ENCODE measurements at places on chromosomes 11 and 22.

- DNase-seq = no peak
Measured at GRCh38 chr22:48750282-48750681, 1077.4 kb downstream of the BRD1 start.

DNA sequence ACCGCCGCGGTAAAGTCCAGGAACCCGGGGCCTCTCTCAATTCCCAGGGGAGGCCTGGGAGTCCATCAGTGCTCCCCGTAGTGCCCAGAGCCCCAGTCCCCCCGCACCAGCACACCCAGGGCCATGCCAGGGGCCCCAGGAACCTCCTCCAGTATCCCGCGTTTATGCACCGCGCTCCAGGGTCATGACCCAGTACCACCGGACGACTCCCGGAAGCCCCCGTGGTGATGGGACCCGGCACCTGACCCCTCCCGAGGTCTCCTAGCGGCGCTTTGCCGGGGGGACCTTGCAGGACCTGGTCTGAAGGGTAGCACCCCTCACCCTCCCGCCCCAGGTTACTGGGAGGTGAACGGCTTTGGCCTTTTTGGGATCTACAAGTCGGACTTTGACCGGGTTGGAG, 11.2 kb downstream of the B4GALNT4 start:
- DNase-seq = no peak

- DNase-seq = no peak
Measured at GRCh38 chr22:31302006-31302405, 9.7 kb upstream of the PIK3IP1 start.

GRCh38 chr22:22927888-22928665, 40.5 kb downstream of the IGLL5 start:
- no peak for DNase-seq

- no peak for DNase-seq
Measured at GRCh38 chr22:23376256-23376655, 195.9 kb downstream of the BCR start.

- DNase-seq = no peak
Measured at GRCh38 chr11:90332415-90332814, 109.6 kb upstream of the CHORDC1 start.

- no peak for DNase-seq
Measured at GRCh38 chr11:91170711-91171110, 947.9 kb upstream of the CHORDC1 start.

DNA sequence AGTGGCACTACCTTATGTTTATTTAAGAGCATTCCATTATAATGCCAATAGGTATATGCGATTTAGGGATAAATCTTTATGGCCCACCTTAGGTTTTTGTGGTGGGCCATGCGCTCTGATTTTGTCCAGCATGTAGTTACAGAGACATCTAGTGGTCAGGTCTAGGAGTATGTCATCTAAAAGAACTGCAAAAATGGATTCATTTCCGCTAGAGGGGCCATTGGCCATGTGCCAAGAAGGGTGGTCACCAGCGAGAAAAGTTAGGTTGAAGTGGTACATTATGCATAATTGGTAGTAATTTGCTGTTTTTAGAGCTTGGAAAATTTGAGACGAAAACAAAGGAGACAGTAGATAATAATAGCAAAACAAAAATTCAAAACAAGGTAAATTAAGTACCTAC, 27.7 kb downstream of the LRRC4C start:
- DNase-seq = no peak

DNA sequence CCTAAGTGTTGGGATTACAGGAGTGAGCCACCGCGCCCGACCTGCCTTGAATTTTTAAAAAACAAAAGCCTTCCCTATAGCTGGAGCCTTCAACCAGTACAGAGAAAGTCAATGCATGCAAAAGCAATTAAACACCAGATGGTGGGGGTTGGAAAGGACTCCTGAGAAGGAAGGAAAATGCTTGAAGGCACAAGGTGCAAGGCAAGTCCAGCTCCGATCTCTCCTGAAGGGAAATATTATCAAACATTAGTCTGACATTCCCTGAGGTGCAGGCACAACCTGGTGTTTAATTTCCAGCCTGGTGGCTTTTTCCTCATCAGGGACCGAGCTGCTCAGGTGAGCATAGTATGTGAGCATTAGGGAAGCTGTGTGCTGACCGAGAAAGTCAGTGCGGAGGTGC, 12.9 kb upstream of the RAPSN start:
- no peak for DNase-seq

DNA sequence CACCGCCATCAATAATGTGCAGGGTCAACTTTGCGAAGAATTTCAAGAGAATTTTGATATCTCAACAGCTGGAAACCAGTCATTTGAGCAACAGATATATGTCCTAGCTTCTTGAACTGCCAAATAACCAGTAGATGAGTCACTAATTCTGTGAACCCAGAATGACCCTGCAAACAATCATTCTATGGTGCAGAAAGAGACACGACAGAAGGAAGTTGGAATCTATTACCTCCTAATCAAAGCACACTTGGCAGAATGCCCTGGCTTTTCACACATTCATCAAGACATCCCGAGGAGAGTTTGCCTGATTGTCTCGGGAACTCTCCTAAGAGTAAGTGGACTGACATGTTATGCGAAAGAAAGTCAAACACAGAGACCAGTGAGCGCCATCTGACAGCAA, 621.1 kb downstream of the OPCML start:
- DNase-seq = no peak

DNA sequence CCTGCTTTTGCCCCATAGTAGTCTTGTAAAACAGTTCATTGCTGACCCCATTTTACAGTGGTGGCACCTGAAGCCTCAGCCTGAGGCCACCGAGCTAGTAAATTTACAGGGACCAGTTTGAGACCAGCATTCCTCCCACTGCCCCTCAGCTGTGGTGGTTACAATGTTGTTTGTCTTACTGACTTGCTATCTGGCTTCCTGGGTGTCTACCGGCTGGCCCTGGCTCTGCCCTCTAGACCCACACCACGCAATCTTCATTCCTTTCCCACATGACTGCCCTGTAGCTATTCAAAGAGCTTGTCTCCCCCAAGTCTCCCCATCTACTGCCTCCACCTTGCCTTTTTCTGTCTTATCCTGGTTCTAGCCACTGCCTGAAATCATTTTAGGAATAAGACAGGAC, 20.8 kb downstream of the PIK3IP1 start:
- DNase-seq = no peak

- DNase-seq = no peak
Measured at GRCh38 chr22:35486116-35486631, 54.5 kb upstream of the RASD2 start.

GRCh38 chr11:4180441-4181183, 86.0 kb downstream of the RRM1 start:
- DNase-seq = no peak

GRCh38 chr22:20224917-20225692, 43.0 kb downstream of the RTN4R start:
- DNase-seq = no peak
